ENCODE measurements at places on chromosomes 12 and 14.

GRCh38 chr14:104244221-104245011, 106.0 kb downstream of the KIF26A start:
- no peak for DNase-seq

GRCh38 chr14:91844029-91844428, 23.3 kb downstream of the TC2N start:
- DNase-seq = no peak

DNA sequence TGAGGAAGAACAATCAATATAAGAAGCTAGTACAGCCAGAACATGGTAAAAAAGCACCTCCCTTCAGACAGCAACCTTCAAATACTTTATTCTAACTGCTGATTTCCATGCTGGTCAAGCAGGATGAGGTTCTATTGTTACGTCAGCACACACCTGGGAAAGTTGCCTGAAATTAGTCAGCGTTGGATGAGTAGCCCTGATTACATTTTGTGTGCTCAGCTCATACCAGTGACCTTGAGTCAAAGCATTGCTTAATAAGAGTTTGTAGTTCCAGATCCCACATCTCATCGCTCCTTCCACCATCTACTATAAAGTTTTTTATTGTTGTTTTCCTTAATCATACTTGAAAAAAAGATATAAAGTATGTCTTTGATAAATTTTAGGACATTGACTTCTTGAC, 361.5 kb downstream of the EGLN3 start:
- DNase-seq = no peak

- no peak for DNase-seq
Observed at GRCh38 chr14:102778338-102779083, 1.3 kb downstream of the TRAF3 start.

DNA sequence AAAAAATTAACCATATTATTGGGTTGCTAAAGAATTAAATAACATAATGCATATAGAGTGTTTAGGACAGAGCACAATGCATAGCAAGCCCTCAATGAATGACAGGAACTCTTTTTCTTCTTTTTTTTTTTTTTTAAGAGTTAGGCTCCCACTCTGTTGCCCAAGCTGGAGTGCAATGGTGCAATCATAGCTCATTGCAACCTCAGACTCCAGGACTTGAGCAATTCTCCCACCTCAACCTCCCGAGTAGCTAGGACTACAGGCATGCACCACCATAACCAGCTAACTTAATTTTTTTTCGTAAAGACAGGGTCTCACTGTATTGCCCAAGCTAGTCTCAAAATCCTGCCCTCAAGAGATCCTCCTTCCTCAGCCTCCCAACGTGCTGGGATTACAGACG, 20.5 kb upstream of the MTERF2 start:
- no peak for DNase-seq

GRCh38 chr12:92111256-92111655, 34.4 kb downstream of the BTG1 start:
- no peak for DNase-seq

DNA sequence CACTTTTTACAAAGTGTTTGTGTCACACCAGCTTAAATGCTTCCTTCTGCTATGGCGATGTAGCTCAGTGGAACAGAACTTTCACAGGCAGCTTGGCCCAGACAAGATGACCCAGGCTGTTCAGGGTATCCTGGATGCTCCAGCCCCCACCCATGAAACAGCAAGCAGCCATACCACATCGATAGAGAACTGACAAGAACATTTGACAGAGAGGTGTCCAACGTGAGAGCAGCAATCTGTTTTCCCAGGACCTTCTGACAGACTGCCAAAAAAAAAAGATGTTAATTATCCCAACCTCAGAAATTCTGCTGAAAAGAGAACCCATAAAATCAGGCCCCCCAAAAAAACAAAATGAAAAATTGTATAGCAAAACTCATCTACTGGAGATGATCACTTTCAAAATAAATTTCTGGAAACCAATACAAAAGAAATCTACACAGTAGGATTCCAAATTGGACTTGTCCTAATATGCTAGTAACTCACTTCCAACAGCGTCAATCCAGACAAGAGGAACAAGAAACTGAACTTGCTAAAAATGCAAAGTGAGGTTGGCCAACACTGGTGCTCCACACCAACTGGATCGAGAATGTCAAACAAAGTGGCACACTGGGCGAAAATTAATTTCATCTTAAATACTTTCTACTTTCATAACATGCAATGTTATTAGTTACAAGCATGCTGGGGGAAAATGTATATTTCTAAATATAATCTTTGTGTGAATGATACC, 118.8 kb downstream of the DPF3 start:
- DNase-seq = no peak

- peak; percentile 52 for DNase-seq
Observed at GRCh38 chr12:44875954-44876543, at the start of gene NELL2. Gene NELL2, minus strand, starts transcription at chr12:44876315. Its CDS starts 446 bp downstream, at chr12:44875869.

- DNase-seq = no peak
Observed at GRCh38 chr14:101506211-101506925, 54.9 kb upstream of the DIO3 start.

DNA sequence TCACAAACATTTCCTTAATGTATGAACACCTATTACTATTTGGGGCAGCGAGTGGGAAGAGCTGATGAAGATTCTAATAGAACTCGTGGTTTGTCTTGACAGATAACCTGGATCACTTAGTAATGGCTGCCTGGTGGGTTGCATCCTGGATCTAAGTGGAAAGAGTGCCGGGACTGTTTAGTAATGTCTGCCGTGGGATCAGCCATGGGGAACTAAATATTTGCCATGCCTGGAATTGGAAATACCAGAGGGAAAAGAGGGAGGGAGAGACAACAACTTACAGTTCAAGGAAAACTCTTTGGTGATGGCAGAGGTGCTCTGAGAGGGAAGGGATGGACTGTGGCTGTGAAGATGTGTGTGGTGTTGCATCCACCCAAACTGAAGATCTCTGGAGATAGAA, 21.3 kb upstream of the CCDC63 start:
- DNase-seq = no peak

- no peak for DNase-seq
Observed at GRCh38 chr12:52324153-52324444, 2.9 kb upstream of the KRT83 start.

- DNase-seq = no peak
Observed at GRCh38 chr12:63164911-63165310, 13.9 kb upstream of the AVPR1A start.

DNA sequence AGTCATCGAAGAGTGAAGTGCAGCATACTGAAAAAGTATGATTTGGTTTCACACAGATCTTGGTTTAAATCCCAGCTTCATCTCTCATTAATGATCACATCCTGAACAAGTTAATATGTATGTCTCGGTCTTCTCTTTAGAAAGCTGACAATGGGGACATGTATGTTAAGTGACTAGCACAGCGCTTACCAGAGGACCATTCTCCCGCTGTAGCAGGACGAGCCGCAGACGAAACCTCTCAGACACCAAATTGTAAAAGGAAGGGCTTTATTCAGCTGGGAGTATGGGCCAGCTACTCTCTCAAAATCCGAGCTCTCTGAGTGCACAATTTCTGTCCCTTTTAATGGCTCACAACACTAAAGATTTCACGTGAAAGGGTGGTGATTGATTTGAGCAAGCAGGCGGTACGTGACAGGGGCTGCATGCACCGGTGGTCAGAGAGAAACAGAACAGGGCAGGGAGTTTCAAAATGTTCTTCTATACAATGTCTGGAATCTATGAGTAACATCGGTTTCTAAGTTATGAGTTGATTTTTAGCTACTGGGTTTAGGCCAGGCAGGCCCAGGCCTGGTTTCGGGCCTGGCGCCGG, 682.4 kb downstream of the DIO2 start:
- no peak for DNase-seq

- no peak for DNase-seq
Observed at GRCh38 chr12:100138803-100139098, 3.9 kb downstream of the BLTP3B start.

All from T-helper 2 cell (primary cell).